ENCODE measurements at places on chromosomes 11 and 22. TPM values are rescaled to one million over a fixed set of nuclear protein-coding genes. Genes with fewer than 3 reads are reported as not detected.

GRCh38 chr11:62071408-62071807 lies 52.4 kb upstream of the INCENP start:
- no peak for DNase-seq
- no peaks in the 10 kb centered on the region for H3K36me3 ChIP-seq
- H3K27me3 ChIP-seq = no peaks in the 10 kb centered on the region

GRCh38 chr11:33687733-33688479 lies 12.7 kb downstream of the C11orf91 start:
- H3K36me3 ChIP-seq = no peaks in the 10 kb centered on the region
- no peaks in the 10 kb centered on the region for H3K27me3 ChIP-seq
- H3K4me3 ChIP-seq = no peak overlapping the region
- peak; percentile 70 for DNase-seq
- no peak overlapping the region for H3K27ac ChIP-seq
- H3K4me1 ChIP-seq = peaks cover 38% of the 10 kb centered on the region

DNA sequence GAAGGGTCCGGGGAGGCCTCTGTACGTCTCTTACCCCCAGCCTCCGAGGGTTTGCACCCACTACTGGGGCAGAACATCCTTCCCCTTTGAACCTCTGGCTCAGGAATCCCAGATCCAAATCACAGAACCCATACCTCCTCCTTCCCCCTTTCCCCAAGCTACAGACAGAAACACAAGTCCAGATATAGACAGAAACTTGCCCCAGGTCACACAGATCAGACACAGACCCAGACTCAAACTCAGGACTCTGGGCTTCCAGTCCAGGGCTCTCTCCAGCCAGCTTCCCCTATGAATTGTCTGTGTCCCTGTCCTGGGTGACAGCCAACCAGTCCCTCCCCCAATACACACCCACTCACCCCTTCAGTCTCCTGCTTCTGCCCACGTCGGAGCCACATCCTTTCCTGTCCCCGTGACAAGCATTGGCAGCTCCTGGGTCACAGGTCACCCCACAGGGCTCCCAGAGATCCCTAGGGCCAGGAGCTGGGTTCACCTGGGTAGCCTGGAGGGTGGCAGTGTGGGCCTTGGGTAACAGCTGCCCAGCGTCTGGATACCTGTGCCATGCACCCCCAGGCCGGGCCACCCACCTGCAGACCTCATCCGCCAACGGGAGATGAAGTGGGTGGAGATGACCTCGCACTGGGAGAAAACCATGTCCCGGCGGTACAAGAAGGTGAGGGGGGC lies 772 bp downstream of the TBC1D10C start:
- no peak overlapping the region for H3K27ac ChIP-seq
- peaks cover 2% of the 10 kb centered on the region for H3K36me3 ChIP-seq
- peaks cover 20% of the 10 kb centered on the region for H3K4me1 ChIP-seq
- H3K27me3 ChIP-seq = no peaks in the 10 kb centered on the region

DNA sequence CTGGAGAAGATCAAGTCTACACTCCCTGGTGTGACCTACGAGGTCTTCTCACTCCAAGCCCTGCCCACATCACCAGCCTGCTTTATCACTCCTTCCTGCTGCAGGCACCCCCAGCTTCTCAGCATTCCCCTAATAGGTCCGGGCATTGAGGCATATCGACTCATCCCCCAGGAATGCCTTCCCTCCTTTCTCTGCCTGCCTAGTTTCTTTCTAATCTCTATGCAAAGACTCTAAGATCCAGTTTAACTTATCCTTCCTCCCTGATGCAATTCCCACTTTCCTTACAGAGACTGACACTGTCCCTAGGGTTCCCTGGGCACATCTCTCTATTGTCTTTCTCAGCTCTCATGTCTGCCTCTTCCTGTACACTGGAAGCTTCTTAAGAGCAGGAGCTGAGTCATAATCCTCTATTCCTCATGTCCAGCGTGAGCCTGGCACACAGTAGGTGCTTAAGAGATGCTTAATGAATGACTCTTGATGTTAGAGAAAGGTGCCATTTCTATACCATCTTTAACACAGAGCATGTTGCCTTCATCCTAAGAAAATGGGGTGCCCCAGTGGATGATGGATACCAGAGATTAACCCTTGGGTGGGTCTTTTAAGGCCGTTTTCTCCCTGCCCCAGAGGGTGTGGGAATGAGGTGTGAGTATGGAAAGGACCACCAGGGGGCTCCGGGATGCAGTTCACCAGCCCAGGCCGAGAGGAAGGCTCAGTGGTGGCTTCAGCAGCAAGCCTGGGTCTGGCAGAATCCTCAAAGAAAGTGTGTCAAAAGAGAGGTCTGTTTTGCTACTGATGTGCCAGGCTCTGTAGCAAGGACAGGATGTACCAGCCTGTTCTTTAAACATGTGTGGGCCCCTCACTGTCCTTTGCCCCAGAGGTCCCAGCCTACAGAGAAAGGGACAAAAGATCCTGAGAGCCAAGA lies 34.7 kb downstream of the PARVA start:
- peaks cover 49% of the 10 kb centered on the region for H3K4me1 ChIP-seq
- no peaks in the 10 kb centered on the region for H3K36me3 ChIP-seq
- no peak overlapping the region for H3K27ac ChIP-seq
- H3K27me3 ChIP-seq = no peaks in the 10 kb centered on the region
- peak; percentile 78 for DNase-seq

DNA sequence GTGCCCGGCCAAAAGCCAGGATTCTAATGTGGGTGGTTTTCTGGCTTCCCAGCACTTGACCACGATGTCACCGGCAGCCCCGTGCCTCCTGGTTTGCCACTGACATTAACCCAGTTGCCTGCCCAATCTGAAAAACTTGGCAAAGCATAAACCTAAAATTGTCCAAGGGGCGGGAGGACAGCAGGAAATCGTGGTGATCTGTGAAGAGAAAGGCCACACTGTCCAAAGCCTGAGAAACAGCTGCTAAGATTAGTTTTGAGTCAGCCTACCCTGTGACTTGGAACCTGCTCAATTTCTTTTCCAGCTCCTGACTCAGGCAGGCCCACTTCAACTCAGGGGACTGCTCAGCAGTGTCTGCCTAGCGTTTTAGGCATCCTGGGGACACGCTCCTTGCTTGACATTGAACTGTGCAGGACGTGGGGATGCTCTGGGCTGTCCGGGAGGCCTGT lies 8.2 kb upstream of the F2 start:
- no peaks in the 10 kb centered on the region for H3K36me3 ChIP-seq
- DNase-seq = peak; percentile 86
- H3K4me3 ChIP-seq = no peak overlapping the region
- peaks cover 18% of the 10 kb centered on the region for H3K4me1 ChIP-seq
- peak overlapping the region; percentile 71 for H3K27ac ChIP-seq

DNA sequence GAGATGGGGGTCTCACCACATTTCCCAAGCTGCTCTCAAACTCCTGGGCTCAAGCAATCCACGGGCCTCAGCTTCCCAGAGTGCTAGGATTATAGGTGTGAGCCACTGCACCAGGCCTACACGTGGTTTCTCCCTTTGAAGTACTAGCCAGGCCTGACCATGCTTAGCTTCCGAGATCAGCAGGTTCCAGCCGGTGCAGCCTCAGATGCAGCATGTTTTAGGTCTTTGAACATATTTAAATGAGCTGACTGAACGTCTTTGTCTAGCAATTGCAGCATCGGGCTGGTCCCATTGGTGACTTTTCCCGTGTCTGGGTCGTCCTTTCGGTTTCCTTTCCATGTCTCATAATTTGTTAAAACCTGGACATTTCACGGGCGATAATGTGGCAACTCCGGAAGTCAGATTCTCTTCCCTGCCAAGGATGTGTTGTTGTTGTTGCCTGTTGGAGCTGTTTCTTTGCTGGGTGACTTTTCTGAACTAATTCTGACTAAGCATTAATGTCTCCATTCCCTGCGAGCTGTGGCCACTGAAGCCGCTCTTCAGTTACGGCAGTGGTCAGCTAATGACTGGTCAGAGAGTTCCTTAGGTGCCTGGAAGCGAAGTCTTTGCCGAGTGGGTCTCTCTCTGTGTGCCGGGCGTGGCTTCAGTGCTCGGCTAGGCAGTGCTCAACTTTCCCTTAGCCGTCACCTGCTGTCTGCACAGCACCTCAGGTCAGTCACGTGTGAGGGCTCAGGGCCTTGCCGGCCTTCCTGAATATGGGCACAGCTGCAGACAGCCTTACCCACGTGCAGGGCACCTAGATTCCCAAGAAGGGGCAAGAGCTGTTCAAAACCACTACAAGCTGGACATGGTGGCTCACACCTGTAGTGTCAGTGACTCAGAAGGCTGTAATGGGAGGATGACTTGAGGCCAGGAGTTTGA lies 3.8 kb upstream of the CYP2D6 start:
- H3K27ac ChIP-seq = no peak overlapping the region
- DNase-seq = no peak
- H3K36me3 ChIP-seq = no peaks in the 10 kb centered on the region

DNA sequence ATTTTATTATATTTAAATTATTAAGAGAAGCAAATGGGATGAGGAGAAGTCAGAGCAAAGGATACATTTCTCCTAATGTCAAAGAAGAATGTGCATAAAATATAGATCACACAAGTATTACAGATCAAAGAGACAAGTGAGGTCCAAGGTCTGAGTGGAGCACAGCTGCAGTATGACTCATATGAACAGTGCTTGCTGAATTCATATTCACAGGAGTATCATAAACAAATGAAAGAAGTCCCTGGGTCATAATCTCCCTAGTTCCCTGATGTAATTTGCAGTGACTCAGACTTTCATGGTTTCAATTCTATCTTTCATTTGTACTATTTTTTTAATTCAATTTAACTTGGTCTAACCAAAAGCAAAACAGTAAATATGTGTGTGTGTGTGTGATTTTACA lies 499.0 kb upstream of the CCDC179 start:
- H3K36me3 ChIP-seq = no peaks in the 10 kb centered on the region
- H3K27ac ChIP-seq = no peak overlapping the region
- no peaks in the 10 kb centered on the region for H3K27me3 ChIP-seq
- H3K4me1 ChIP-seq = no peaks in the 10 kb centered on the region
- DNase-seq = no peak

DNA sequence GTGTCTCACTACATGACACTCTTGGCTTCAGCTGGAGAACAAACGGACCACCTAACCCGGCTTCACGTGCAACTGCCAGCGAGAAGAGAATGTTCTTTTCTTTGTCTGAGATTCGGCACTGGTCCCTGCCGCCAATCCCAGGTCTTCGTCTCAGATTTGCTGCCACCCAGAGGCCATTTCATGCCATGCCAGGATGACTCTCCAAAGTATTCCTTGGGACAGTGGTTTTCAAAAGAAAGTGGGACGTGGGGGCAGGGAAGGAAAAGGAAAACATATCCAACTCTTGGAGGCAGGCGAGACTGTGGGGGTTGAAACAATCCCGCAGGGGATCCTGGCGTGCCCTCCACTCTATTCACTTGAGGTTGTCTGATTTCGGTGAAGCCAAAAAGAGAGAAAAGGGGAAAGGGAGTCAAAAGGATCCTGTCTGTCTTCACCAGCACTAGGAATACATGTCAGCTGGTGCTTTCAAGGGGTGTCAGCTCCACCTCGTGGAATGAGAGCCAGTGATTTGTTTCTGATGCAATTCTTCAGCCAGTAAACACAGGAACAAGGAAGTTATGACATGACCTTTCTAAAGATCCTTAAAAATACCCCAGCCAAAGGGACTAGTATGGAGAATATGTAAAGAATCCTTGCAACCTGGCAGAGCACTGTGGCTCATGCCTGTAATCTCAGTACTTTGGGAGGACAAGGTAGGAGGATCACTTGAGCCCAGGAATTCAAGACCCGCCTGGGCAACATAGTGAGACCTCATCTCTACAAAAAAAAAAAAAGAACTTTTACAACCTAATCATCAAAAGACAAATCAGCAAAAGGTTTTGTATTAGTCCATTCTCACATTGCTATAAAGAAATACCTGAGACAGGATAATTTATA lies 41.0 kb upstream of the APLNR start:
- H3K36me3 ChIP-seq = no peaks in the 10 kb centered on the region
- peak overlapping the region; percentile 59 for H3K27ac ChIP-seq
- no peaks in the 10 kb centered on the region for H3K27me3 ChIP-seq
- peak; percentile 68 for DNase-seq

DNA sequence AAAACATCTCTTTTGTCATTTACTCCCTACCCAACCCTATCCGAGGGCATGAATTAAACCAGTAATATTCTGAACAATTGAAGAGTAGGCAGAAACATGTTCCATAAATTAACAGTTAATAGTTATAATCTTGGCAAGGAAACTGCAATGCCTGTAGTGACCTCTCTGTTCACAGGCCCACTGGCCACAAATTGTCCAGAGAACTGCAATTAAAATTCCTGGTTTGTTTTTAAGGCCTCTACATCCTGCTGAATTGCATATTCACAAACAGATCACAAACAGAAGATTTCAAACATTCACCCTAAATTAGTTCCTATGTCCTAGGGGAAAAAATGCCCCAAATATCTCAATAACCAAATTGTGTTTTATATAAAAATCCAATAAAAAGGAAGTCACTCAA lies 143.2 kb upstream of the TRPC6 start:
- no peak overlapping the region for H3K27ac ChIP-seq
- H3K4me1 ChIP-seq = no peaks in the 10 kb centered on the region
- DNase-seq = no peak
- H3K27me3 ChIP-seq = no peaks in the 10 kb centered on the region

- peak overlapping the region; percentile 84 for H3K27ac ChIP-seq
- H3K27me3 ChIP-seq = no peaks in the 10 kb centered on the region
- no peaks in the 10 kb centered on the region for H3K36me3 ChIP-seq
- peaks cover 60% of the 10 kb centered on the region for H3K4me1 ChIP-seq
- peak overlapping the region; percentile 14 for H3K4me3 ChIP-seq
Observed at GRCh38 chr11:133952199-133953190, 4.3 kb downstream of the IGSF9B start.

DNA sequence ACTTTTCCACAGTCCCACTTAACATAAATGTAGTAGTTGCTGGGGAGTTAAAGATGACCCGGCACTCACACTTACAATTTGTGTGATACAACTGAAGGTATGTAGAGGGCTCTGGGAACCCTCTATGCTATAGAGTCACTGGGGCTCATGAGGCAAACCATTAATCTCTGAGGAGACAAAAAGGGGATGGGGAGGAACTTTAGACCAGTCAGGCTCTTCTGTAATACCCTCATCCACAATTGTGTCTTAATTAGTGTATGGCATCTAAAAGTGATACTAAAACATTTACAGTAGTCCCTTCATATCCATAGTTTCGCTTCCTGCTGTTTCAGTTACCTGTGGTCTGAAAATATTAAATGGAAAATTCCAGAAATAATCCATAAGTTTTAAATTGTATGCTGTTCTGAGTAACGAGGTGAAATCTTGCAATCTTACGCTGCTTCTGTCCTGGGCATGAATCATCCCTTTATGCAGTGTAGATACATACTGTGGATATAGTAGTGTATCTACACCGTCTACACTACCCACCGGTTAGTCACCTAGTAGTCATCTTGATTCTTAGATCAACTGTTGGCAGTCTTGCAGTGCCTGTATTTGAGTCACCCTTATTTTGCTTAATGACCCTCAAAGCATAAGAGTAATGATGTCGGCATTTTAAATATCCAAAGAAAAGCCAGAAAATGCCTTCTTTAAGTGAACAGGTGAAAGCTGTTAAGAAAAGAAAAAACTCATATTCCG lies 12.2 kb downstream of the CBL start:
- peaks cover 10% of the 10 kb centered on the region for H3K4me1 ChIP-seq
- H3K27me3 ChIP-seq = no peaks in the 10 kb centered on the region
- H3K36me3 ChIP-seq = no peaks in the 10 kb centered on the region
- no peak overlapping the region for H3K4me3 ChIP-seq

- no peak for DNase-seq
- H3K4me1 ChIP-seq = peaks cover 20% of the 10 kb centered on the region
- H3K27ac ChIP-seq = no peak overlapping the region
- H3K4me3 ChIP-seq = no peak overlapping the region
- H3K36me3 ChIP-seq = no peaks in the 10 kb centered on the region
- H3K27me3 ChIP-seq = no peaks in the 10 kb centered on the region
Observed at GRCh38 chr22:27534720-27535125, 266.8 kb downstream of the MN1 start.

The SLC22A12 gene
- not detected for total RNA-seq

The KRTAP5-9 gene
- total RNA-seq = not detected

The SLC15A3 gene
- total RNA-seq = 19.9 TPM
